Neural crest cell (in vitro differentiated cells): ENCODE measurements at places on chromosomes 11 and 22.
A peak's percentile ranks its signal among the peaks of the same experiment; 100 is the strongest.

GRCh38 chr11:80390505-80390904 is 949.7 kb upstream of the TENM4 start:
- DNase-seq: no peak

DNA sequence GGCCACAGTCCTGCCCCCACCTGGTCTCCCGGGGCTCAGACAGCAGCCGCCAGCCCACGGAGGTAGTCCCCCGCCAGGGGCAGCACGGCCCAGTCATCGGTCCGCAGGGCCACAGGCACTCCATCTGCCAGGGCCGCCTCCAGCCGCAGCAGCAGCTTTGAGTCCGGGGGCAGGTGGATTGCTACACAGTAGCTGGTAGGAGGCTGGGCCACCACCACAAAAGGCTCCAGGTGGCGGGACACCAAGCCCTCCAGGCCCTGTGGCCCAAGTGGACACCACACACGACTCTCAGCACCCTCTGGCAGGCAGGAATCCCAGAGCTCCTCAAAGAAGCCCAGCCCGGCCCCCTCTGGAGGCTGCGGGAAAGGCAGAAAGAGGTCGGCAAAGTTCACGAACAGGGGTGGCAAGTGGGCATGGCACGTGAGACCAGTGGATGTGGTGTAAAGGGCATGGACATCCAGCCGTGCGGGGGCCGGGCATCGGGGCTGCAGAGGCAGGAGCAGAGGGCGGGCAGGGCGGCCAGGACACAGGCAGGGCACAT is 2.9 kb downstream of the AP5B1 start:
- DNase-seq: no peak

- no peak for DNase-seq
Observed at GRCh38 chr11:134536677-134537076, 124.6 kb upstream of the B3GAT1 start.

DNA sequence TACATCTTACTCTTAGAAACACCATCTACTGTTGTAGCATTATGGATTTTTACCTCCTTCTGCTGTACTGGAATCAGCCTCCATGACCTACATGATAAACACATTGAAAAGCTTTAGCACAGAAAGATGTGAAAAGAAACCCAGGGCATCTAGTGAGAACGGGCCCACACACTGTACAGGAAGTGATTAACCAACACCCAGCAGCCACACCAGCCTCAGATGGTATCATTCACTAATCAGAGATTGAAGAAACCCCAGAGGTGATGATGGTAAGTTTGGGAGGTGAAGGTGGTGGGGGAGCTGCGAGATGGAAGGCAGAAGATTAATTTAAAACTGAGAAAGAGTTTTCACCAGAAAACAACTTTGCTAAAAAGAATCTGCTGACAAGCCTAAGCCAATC is 46.1 kb downstream of the RASSF10 start:
- no peak for DNase-seq

- DNase-seq: no peak
Observed at GRCh38 chr22:18991138-18991432, 55.0 kb upstream of the PRODH start.

GRCh38 chr11:68311160-68312116 is 953 bp upstream of the LRP5 start:
- no peak for DNase-seq

DNA sequence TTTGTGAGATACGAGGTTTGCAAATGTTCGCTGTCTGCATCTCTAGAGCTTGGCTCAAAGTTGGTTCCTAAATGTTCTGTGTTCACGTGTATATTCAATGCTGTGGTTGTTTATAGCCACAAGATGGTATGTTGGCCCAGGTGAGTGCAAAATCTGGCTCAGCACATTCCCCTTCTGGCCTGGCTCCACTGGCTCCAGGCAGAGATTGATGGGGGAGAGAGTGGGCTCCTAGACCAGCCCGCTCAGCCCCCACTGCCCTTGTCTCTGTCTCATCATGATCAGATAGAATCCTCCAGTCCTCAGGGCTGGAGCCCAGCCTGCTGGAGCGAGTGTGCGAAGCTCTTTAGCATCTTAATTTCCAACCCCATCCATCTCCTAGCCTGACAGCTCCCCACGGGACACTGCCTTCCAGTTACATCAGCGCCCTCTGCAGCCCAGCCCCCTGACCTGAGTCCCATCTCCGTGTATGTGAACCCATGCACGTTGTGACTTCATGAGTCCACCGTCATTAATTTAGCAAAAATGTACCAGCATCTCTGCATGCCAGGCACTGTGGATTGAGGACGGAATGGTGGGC is 2.0 kb downstream of the P2RX3 start:
- peak; percentile 39 for DNase-seq

DNA sequence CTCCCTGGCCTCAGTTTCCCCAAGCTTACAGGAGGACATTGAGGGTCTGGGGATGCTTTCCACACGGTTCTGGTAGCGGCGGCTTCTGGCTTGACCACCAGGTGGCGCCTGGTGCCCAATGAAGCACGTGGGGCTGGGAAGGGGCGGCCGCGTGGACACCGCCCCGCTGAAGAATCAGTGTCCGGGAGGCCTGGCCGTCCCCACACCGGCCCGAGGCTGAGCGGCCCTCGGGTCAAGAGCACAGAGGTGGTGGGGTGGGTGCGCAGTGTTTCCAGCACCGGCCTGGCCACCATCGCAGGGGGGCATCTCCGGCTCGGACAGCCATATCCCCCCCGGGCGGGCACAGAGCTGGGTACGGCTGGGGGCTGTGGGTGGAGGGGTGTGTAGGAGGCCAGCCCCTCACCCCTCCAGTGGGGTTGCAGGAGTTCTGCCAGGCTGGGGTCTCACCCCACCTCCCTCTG is 27.8 kb upstream of the PPARA start:
- peak; percentile 84 for DNase-seq

DNA sequence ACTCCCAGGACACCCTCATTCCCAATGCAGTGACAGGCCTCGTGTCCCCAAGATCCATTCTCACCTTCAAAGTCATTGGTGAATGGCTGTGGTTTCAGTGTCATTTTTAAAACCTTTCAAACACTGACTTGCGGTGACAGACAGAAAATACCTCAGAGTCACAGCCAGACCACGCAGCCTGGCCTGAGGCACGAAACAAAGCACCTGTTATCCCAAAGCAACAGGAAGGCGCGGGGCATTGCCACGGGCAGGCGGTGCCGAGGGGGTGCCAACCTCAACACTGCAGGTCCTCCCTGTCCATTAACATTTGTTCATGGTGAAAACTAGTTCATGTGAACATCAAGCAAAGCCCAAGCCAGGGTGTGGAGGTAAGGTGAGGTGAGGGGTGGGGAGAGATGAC is 38.2 kb downstream of the RPUSD4 start:
- DNase-seq: no peak

DNA sequence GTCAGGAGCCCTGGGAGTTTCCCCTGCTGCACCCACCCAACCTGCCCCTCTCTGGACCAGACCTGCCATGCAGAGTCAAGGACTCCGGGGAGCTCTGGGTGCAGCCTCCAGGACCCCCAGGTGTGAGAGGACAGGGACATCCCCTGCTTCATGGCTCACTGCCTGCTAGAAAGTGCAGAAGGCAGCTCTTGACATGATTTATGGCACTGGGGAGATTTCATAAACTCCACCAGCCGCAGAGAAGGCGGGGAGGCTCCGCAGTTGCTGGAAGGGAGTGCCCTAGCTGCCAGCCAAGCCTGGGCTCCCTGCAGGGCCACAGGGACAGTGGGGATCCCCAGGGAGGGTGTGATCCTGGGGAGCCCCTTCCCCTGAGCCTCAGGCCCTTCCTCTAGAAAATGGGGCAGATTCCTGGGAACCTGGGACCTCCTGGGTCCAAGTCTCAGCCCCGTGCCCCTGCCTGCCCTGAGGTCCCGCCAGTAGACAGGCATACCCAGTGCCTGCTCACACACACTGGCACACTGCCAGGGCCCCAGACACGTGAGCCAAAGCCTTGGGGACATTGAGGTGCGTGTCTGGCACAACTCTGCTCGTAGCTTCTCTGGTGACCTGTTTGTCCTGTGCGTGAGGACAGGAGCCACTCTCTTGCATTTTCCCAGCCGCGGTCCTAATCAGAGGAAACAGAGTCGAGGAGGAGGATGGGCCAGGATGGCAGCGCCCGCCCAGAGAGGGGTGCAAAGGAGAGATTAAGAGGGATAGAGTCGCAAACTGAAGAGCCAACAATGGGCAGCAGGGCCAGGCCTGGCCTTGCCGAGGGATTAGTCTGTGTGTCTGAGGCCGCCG is 13.8 kb downstream of the CABP7 start:
- DNase-seq: no peak

DNA sequence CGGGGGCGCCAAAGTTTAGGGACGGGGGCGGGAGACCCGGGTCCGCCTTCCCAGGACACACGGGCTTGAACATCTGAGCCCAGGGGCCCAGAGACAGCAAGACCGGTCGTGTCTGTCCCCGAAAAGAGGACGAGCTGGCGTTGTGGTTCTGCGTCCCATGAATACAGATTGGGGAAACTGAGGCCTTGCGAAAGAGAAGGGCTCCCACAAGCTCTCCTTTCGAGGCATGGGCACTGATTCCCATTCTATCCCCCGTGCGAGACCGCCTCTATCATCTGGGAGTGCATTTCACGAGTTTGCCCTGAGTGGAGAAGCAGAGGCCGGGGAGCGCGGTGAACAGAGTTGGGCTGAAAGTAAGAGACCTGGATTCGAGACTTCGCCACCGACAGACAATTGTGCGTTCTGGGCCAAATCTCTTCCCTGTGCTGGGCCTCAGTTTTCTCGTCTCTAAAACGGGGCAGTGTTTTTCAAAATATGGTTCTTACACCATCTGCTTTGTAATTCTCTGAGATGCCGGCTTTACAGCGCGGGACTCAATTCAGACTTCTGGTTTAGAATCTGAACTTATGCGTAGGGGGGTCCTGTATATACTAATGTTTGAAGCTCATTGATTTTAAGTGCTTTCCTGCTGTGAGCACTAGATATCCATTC is 471 bp downstream of the RNF185 start:
- no peak for DNase-seq

GRCh38 chr11:3894128-3894731 is 38.8 kb downstream of the STIM1 start:
- no peak for DNase-seq

DNA sequence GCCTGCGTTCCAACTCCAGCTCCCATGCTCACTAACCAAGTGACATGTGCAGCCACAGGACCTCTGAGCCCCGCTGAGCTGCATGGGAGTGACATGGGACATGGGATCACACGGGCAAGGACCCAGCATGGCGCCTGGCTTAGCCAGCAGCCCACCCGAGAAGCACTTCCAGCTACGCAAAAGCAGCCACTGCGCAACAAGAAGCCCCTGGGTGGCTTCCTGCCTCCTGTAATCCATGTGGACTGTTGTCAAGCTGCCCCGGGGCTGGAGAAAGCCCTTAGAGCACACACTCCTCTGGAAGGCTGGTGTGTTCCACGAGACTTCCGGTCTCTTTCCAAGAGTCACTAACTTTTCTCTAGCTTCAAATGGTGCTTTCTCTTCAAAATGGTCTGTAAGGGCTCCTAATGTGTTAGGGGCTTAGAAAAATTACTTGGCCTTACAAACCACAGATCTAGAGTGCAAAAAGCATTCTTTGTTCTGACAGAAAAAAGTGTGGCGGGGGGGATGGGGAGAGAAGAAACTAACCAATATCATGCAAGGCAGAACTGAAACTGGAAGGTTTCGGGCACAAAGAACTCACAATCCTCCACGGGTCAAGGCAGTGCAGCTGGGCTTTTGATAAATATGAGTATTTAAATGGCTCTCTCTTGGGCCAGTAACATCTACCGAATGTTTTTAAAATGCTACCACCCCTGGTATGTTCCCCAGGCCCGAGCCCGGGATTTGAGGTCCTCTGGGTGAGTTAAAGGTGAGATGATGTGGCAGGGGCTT is 5.5 kb downstream of the C11orf24 start:
- DNase-seq: no peak

DNA sequence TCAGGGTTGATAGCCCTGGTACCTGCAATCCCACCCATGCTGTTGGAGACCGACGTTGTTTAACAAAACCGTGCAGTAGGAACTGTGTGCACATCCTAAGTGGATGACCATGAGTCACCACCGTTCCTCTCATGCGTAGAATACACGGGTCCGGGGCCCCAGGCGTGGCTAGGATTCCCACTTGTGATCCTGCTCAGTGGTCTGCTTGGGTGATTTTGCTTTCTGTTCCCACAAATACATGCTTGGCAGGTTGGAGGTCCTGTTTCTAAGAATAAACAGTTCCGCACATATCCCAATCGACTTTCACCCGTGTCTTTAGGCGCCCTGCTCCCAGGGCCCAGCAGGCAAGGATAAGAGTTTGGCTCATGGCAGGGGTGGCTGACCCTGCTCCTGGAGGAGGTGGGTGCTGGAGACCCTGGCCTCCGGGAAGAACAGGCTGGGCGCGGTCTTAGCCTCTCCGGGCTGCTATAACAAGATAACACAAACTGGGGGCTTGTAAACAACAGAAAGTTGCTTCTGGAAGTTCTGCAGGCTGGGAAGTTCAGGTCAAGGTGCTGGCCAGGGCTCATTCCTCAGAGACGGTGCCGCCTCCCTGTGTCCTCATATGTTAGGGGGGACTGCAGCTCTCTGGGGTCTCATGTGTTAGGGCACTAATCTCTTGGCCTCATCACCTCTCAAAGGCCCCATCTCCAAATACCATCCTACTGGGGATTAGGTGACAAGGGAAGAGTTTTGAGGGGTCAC is 1028.3 kb downstream of the BRD1 start:
- no peak for DNase-seq

GRCh38 chr11:13358596-13359270 is 81.1 kb downstream of the BMAL1 start:
- no peak for DNase-seq

- DNase-seq: no peak
Observed at GRCh38 chr11:63940786-63941185, 2.0 kb downstream of the NAA40 start.

- DNase-seq: no peak
Observed at GRCh38 chr11:131980888-131981668, 610.7 kb downstream of the NTM start.

GRCh38 chr22:46478083-46478551 is 59.3 kb downstream of the CELSR1 start:
- no peak for DNase-seq

DNA sequence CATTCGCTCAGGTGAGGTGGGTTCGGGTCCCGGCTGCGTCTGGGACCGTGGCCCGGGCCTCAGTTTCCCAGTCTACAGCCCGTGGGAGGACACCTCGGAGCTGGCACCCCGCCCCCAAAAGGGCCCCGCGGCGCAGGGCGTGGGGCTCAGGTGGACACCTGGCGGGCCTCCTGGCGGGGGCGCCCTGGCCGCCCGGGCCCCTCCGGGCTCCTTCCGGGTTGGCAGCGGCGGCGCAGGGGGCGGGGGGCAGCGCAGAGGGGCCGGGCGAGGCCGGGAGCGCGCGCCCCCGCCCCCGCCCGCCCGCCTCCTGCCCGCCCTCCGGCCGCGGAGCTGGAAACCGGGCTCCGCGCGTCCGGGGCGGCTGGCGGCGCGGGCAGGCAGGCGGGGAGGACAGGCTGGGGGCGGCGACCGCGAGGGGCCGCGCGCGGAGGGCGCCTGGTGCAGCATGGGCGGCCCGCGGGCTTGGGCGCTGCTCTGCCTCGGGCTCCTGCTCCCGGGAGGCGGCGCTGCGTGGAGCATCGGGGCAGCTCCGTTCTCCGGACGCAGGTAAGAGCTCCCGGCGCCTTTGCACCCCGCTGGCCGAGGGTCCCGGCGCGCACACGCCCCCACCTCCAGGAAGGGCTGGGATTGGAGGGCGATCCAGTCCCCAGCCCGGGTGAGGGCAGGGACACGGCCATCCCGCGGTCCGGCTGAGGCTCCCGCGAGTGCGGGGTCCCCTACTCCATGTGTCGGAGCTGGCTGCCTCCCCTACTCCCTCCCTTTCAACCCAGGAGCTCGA is at the start of gene EMID1:
TSS of gene EMID1 (plus strand) at position 303 of the 778 bp plus-strand sequence. CDS start at position 446, 143 bp downstream.
- no peak for DNase-seq

GRCh38 chr11:316891-317301 is 3.1 kb downstream of the IFITM1 start:
- DNase-seq: no peak

GRCh38 chr11:9041747-9042146 is 37.9 kb upstream of the NRIP3 start:
- DNase-seq: no peak
